ENCODE measurements at places on chromosomes 16 and 17.

- DNase-seq: no peak
These were observed 281.3 kb downstream of the SOX9 start for GRCh38 chr17:72401883-72402726.

DNA sequence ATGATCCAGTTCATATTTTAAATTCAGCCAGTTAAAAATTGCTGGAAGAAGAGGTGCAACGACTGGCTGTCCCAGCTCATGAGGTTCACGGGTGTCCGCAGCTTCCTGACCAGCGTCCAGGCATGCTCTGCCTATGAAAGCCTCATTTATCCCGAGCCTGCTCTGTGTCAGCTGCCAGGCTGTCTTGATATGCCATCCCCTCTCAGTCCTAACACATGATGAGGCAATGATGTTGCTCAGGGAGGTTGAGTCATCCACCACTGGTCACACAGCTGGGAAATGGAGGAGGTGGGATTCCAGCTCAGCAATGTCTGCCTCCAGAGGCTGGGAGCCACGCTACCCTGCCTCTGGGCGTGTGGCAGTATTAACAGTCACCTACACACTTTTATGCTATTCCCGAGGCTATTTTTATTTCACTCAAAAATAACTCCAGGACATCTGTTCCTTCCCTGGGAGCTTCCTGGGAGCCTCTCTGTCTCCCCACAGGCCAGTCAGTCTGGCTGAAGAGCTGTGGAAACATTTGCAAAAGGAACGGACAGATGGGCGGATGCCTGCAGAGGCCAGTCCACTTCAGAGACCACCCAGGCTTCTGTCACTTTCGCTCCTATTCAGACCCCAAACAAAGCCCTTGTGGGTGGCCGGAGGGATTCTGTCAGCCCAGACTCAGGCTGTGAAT, 22.5 kb downstream of the RAB11FIP4 start:
- DNase-seq: peak; percentile 70

DNA sequence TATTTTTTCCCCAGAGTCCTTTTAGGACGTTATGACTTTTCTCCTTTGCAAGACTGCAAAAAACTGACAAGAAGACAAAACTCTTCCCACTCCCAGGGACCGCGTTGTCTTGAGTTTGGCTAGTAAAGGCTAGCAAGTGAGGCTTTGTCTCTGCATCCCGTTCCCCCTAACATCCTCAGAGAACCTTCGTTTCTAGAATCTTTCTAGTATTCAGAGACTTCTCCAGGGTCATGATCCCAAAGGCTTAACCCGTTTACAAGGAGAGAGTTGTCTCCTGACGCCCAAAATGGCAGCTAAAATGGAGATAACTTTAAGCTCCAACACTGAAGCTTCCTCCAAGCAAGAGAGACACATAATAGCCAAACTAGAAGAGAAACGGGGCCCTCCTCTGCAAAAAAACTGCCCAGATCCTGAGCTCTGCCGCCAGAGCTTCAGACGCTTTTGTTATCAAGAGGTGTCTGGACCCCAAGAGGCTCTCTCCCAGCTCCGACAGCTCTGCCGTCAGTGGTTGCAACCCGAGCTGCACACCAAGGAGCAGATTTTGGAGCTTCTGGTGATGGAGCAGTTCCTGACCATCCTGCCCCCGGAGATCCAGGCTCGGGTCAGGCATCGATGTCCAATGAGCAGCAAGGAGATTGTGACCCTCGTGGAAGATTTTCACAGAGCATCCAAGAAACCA, 843 bp downstream of the ZNF174 start:
- no peak for DNase-seq

- DNase-seq: no peak
These were observed 9.8 kb downstream of the OTOP3 start for GRCh38 chr17:74945543-74945942.

- DNase-seq: no peak
These were observed 619.9 kb upstream of the SOX9 start for GRCh38 chr17:71500761-71501555.

DNA sequence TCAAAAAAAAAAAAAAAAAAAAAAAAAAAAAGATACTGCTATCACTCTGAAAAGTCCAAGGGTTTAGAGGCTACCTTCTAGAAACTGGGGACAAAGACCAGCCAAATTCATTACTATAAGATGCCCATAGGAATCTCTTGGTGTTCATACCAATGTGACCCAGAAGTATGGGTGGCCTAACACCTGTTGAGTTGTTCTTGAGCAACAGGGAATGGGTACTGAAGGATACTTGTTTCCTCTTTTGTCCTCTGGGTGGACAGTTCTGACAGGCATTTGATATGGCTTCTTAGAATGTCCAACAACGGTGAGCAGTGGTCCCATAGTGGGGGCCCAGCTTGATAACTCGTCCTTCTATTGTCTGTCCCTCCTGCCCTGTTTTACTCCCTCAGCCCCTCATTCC, 141.4 kb upstream of the PLEKHM1 start:
- no peak for DNase-seq

GRCh38 chr16:65312071-65312470, 190.2 kb upstream of the CDH11 start:
- no peak for DNase-seq

- DNase-seq: no peak
These were observed 306.5 kb upstream of the TNRC6C start for GRCh38 chr17:77651988-77652387.

- DNase-seq: peak; percentile 89
These were observed 108.0 kb upstream of the CIBAR2 start for GRCh38 chr16:85220125-85220839.

DNA sequence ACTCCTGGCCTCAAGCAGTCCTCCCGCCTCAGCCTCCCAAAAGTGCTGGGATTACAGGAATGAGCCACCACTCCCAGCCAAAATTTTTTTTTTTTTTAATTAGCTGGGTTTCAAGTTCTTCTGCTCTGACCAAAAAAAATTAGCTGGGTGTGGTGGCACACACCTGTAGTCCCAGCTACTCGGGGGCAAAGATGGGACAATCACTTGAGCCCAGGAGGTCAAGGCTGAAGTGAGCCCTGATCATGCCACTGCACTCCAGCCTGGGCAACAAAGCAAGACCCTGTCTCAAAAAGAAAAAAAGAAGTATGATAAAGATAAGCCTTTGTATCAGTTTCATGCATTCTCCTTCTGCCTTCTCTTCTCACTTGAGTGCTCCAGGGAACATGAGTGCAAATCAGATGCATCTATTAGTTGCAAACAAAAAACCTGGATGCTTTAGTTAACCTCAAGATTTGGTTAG, 1.9 kb downstream of the NQO1 start:
- DNase-seq: no peak

DNA sequence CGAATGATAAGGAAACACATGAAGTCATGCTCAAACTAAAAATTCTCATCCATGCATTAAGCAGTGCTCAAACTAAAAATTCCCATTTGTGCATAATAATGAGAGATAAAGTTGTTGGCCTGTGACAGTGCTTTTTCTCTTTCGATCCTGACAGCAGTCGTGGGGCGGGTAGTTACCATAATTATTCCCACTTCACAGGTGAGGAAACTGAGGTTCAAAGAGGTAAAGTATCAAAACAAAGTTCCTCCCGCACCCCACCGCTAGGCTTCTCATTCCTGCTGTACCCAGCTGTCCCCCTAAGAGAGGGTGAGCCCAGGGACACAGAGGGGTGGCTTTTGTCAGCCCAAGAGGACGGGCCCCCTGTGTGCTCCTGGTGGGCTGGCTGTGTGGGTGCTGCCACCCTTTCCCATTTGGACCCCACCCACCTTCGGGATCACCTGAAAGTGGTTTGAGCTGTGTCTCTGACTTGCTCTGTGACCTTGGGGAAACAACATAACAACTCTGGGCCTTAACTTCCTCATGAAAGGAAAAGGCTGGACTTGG, 92.6 kb downstream of the CLEC16A start:
- DNase-seq: no peak

- DNase-seq: peak; percentile 77
These were observed 1570.0 kb upstream of the GOT2 start for GRCh38 chr16:60304066-60304465.

DNA sequence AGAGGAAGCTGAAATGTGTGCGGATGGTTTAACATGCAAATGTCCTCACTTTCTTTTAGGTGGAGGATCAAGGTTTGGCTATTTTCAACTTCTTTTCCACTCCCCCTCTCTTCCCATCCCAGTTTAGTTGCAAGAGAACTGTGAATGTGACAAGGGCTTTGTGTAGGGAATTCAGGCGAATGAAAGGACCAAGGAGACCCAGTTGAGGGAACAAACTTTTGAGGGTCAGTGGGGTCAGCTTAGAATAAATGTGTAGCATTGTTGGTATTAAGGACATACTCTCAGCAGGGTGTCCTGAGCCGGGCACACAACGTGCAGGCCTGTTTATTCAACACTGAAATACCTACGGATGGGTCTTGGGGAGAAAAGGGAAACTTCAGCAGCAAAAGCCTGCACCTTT, 346.0 kb downstream of the PMP22 start:
- DNase-seq: no peak

DNA sequence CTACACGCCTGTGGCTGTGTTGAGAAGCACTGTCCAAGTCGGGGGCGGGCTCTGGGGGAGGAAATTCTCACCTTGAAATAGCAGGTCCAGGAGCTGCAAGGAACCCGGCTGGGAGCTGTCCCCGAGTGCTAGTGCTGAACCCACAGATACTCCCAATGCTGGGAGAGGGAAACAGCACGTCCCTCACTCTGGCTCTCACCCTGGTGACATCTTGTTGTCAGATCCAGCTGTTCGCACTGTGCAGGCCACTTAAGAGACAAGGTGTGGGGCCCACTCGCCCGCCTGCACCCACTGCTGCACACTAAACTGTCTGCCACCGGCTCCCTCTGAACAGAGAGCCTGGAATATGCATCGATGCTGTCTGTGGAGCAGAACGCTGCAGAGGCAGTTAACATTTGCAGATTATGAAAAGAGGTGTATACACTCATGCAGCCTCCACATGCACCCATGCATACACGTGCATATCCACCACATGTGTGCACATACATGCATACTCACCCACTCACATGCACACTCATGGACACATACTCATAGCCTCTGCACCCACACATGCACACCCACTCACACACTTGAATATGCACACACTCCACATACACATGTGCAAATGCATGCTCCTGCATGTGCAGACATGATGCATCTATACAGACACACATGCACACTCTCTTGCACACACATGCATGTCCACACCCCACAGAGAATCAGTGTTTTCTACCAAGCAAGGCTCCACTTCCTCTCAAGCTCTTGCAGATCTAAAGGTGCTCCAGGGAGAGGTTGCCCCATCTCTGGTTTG, 42.0 kb downstream of the MGAT5B start:
- peak; percentile 32 for DNase-seq

DNA sequence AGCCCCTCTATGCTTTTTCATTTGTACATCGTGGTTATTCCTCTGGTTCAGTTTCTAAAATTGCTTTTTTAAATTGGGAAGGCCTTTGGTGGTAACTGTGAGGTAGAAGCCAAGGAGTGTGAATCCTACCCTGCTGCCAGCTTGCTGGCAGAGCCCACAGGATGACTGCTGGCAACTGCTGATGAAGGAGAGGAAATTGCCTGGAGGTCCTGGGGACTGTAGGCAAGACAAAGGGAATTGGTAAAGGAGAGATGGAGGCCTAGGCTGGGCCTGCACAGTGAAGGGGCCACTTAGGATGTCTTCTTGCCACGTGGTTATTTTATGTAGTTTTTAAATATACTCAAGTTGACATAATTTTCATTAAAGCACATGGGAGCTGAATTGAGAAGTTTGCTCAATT, 15.8 kb downstream of the C17orf58 start:
- no peak for DNase-seq

- DNase-seq: no peak
These were observed 133.3 kb downstream of the ZNF778 start for GRCh38 chr16:89350701-89351380.

DNA sequence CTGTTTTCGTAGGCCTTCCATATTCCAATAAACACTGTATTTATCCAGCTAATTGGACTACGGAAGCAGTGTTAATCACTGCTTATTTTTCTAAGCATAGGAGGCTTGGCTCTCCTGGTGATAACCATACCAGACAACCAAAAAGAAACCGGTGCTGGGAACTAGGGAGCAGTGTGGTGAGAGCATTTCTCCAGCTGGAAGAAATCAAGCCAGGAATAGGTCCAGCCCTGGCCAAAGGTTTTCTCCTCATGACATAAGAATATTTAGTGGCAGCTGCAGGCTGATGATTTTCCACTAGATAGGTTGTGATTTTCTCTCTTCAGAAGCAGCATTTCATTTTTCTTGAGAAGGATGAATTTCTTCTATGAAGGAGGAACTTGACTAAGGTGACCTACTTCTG, 141.5 kb downstream of the TRIM37 start:
- no peak for DNase-seq

- DNase-seq: no peak
These were observed 188.0 kb upstream of the AXIN2 start for GRCh38 chr17:65749479-65749878.

DNA sequence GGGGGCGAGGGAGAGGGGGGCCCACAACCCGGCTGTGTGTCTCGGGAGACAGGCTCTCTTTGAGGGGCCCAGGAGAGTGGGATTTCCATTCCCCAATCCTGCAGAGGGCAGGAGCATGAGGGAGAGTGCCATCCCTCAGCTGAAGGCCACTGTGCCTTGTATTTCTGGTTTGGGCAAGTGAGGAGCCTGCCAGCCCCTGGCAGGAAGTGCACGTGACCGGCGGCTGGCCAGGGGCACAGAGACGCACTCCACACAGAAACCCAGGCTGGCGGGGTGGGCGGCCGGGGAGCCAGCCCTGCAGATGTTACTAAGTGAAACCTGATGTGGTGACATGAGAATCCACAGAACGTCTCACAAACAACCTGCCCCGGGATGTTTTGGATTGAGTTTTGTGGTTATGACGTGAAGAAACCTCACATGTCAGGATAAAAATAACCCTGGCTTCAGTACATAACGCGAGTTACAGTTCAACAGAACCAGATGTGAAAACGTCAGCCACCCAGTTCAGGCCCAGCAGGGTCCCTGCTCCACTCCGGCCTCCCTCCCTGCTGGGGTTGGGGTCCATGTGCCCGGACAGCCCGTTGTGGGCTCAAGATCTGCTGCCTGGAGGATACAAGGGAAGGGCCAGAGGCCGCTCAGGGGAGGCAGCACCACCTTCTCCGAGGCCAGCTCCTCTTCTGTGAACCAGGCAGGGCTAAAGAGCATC, 51.7 kb upstream of the MTSS2 start:
- peak; percentile 83 for DNase-seq

DNA sequence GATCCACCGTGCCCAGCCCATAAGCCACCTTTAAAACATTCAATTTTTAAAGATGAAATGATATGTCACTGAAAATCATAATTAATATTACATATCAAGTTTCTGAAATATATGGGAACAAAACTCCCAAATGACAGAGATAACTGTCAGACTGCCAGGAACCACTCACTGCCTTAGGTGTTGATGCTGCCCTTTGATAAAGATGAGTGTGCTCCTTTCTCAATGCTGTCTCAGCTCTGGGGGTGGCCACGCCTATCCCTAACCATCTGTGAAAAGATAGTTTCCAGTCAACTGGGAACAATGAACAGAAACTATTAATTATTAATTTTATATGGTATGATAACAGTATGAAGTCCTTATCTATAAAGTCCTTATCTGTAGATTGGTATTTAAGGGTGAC, 177.7 kb downstream of the MYO1D start:
- no peak for DNase-seq

DNA sequence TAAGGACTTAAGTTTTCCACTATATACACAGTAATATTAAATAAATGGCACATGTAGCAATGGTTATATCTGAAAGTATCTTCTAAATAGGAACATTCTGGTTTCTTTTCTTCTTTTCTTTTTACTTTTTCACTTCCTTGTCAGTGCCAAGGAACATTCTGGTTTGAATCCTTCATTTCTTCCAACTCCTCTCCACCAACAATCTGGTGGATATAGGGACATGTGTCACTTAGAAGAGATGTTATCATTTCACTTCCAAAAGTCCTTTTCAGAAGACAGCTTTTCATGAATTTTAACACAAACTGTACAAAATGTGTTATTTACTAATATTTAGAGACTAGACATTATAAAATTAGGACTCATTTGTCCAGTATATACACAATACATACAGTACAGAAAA, 7.9 kb upstream of the GOT2 start:
- no peak for DNase-seq

All from right cardiac atrium (tissue), 5 donors.